SIG-M5 (cell line): ENCODE measurements at places on chromosomes 6 and 20.

GRCh38 chr6:167407239-167408064 is 82.6 kb downstream of the TTLL2 start:
- no peak for DNase-seq

- no peak for DNase-seq
These were observed 4.9 kb downstream of the TM9SF4 start for GRCh38 chr20:32114305-32114960.

DNA sequence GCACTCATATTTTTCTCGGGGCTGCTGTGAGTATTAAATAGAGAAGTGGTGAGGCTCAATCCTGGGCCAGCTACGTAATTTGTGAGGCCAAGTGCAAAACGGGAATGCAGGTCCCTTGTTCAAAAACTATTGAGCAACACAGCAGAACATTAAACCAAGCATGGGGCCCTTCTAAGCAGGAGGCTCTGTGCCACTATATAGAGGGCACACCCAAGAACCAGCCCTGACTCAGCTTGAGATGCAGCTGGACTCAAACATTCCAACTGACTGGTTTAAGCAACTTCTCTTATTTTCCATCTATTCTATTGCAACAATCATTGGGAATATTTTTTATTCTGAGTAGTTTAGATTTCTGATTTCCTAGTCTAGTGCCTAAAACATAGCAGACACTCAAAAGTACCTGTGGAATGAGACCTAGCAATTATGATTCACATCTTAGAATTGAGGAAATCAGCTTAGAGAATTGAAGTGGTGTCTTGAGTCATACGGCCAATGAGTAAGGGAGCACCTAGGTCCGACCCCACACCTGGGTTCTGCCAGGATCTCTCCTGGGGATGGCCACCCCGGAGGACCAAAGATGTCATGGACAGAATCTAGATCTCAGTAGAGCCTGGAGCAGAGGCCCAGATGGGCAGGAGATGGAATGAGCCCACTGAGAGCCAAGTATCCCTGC is 1.3 kb downstream of the SIRPB2 start:
- peak; percentile 69 for DNase-seq

DNA sequence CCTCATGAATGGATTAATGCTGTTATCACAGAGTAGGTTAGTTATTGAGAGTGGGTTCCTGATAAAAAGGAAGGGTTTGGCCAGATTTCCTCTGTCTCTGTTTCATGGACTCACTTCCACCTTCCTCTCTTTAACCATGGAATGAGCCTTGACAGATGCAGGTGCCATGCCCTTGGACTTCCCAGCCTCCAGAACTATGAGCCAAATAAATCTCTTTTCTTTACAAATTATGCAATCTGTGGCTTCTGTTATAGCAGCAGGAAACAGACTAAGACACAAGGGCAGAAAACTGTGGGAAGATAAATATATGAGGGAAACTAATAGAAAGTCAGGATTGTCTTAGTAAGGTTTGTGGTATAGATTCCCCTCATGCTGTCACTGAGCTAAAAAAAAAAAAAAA is 106.5 kb downstream of the QRSL1 start:
- DNase-seq = no peak

DNA sequence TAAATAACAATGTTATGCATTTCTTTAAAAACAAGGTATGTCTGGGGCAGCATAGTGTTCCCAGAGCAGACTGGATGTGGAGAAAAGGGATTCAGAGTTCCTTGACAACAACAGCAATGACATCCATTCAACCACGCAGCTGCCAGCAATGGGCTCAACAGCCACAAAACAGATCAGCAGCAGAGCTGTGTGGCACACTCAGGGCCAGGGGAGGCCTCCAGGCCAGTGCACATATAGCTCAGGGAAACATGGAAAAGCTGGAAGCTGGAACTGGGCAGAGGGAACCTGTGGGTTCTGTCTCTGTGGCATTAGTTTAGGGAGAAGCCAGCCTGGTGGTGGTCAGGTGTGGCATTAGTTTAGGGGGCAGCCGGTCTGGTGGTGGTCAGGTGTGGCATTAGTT is 148.3 kb downstream of the SMOC2 start:
- DNase-seq = no peak

DNA sequence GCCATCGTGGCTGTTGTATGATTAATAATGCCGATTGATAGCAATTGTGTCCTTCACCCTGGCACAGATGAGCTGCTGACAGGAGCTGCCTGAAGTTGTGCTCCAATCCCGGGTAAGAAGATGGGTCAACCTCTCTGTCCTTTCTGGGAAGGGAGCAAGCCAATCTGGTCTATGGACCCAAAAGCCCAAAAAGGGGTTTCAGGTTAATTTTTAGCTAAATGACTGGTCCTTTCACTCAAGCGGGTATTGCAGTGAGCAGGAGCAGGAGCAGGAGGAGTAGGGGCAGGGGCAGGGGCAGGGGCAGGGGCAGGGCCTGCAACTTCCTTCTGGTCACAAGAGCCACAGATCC is 164.8 kb downstream of the TAF4 start:
- no peak for DNase-seq

- no peak for DNase-seq
These were observed 66.3 kb upstream of the FBXL4 start for GRCh38 chr6:99014061-99014460.

DNA sequence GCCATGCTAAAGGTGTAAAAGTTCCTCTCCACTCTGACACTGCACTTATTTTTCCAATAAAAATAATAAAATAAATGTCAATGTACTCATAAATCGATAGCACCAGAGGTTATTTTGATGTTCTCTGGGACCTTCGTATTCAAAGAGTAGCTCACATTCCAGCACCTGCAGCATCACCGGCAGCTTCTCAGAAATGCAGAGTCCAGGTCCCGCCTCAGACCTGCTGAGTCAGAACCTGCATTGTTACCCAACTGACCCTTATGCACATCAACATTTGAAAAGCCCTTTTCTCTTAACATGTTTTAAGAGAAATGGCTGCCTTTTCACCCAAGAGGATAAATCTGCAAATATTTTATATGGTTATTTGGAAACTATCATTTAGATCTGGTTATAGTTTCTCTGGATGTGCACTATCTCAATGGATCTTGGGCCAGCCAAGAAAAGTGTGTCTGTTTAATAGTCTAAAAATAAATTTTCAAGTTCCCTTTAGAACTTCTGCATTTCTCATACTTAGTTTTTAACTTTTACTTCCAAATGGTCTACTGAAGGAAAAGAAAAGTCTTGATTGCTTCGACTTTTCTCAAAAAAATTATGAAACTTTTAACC is 216.2 kb upstream of the PRDM1 start:
- DNase-seq = no peak

DNA sequence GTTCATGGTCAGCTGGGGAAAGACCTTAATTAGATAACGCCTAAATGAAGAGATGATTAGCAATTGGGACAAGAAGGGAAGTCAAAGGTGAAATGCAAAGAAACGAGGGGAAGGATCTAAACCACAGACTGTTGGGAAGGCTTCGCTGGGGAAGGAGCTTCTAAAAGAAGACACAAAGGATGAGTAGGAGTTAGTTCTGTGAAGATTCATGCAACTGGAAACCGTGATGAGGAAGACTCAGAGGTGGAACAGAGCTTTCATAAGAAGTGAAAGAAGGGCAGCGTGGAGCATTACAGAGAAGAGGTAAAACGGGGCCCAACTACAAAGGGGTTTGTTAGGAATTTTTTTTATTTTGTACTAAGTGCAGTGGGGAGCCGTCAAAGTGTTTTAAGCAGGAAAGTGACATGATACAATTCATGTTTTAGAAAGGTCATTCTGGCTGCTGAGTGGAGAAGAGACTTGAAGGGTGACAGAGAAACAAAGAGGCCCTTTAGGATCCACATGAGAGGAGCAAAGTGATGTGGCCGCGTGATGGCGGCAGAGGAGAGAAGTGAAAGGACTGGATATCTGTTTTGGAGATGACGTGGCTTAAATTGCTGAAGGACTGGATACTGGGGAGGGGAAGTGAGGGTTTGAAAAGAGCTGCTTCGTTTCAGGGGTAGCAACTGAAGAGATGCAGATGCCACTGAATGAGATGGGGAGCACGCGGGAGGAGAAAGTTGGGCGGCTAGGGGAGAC is 33.6 kb downstream of the TTI1 start:
- DNase-seq = no peak

DNA sequence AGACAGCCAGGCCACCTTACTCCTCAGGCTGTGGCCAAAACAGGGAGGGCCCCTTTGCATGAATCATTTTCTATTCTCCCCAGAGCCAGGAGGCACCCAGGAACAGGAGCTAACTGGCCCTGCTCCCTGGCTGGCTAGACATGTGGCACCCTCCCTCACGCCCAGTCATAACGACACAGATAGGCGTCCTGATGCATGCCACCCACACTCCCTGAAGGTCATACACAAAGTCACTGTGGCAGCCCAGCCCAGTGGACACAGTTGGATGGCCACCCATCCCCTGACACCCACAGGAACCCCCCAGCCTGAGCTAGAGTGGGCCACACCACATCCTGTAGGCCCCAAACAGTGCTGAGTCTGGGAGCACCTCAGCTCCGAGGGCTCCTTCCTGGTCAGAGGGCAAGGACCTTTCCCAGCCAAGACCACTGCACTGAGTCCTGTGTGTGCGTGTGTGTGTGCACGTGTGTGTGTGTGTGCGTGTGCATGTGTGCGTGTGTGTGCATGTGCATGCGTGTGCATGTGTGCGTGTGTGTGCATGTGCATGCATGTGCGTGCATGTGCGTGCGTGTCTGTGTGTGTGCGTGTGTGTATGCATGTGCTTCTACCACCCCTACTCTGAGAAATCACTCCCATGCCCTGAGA is 21.6 kb downstream of the TFEB start:
- no peak for DNase-seq

GRCh38 chr6:148885136-148885865 is 138.5 kb downstream of the UST start:
- DNase-seq = no peak

DNA sequence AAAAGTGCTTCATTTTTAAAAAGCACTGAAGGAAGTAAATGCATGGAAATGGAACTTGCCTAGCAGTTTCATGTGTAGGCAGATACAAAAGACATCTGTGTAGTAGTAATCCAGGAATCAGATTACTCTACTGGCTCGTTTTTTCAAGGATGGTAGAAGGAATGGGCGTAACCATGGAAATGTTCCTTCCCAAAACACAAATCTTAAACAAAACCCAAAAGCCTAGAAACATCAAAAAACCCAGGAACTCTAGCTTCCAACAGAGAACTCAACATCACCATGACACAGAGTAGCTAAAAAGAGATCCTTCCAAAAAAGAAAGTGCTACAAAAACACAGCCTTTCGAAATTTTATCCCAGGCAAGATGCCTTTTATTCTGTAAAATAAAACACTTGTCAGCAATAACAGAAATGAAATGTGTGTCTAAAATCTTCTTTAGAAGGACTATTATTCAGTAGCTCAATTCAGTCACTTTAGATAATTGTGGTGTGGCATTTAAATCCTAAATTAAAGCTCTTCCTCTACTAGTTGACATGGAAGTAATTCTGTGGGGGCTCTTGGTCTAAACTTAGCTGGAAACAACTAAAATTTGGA is 81.7 kb downstream of the FAM217A start:
- no peak for DNase-seq

DNA sequence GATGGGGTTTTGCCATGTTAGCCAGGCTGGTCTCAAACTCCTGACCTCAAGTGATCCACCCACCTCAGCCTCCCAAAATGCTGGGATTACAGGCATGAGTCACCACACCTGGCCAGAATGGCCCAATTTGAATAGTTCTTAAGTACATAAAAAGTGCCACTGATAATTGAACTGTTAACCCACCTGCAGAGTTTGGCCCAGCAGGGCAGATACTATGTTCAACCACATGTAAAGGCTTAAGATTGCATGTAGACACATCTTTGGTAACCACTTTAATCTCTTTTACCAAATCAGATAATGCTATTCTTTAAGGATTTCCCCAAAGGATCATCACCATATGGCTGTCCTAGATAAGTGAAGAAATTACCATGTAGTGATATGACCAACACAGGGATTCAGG is 21.3 kb upstream of the SGK1 start:
- DNase-seq = no peak

DNA sequence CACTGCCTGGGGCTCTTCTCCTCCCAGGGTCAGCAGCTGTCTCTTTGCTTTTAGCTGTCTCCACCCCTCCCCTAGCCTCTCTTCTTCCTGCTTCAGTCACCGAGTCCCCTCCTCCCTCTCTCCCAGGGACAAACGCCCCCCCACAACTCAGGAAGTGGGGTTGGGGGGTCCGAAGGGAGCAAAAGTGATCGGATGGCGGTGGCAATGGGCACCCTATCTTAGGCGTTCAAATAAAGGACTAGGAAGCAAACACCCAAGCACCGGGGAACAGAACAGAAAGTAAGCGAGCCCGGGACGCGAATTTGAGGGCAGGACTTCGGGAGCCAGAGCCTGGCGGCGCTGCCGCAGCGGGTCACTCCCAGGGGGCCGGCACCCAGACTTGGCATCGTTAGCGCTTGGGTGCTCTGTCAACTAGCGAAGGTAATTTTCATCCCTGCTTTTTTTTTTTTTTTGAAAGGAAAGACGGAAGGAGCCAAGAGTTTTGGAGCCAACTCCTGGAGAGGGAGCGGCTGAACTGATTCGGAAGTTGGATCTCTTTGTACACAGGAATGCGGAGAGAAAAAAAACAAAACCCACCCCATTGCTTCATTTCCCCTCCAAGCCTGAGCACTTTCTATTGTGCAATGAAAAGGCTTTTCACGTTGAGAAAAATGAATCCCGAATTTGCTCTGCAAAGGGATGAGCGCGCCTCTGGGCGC is 815 bp upstream of the ITPR3 start:
- no peak for DNase-seq

DNA sequence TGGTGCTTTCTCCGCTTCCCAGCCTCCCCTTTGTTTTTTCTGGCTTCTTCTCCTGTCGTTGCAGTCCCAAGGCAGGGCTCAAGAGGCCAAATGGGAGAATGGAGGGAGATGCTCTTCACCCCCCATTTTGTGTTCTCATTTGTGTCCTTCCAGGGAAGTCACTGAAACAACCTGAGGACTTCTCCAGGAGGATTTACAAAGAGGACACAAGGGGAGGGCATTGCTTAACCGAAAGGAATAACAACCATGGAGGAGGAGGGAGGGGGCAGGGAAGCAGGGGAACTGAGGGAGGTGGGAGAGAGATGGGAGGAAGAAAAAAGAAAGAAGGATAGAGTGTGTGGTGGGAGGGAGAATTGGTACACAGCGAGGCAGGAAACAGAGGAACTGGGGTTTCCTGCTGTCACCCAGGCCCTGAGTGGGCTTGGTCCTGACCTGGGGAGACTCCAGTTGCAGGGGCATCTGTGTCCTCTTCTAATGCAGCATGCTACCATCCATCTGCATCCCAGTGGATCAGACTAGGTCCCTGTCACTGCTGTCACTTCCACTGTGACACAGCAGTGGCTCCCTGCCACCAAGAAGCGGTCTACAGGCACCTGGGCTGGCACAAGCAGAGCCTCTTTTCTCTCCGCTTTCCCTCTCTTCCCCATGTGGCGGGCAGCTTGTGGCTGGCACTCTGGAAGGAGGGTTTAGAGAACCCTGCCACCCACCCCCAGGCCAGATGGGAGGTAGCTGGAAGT is 17.1 kb upstream of the MLN start:
- DNase-seq = no peak

GRCh38 chr20:37480919-37481318 is 40.1 kb upstream of the NNAT start:
- DNase-seq = no peak
